Left kidney (tissue), 8 donors: ENCODE measurements at places on chromosomes 3 and 15.

GRCh38 chr3:127822682-127823425, 539 bp upstream of the MGLL start:
- DNase-seq: peak; percentile 28

- DNase-seq: no peak
These were observed 9.4 kb downstream of the TMEM41A start for GRCh38 chr3:185489462-185489861.

DNA sequence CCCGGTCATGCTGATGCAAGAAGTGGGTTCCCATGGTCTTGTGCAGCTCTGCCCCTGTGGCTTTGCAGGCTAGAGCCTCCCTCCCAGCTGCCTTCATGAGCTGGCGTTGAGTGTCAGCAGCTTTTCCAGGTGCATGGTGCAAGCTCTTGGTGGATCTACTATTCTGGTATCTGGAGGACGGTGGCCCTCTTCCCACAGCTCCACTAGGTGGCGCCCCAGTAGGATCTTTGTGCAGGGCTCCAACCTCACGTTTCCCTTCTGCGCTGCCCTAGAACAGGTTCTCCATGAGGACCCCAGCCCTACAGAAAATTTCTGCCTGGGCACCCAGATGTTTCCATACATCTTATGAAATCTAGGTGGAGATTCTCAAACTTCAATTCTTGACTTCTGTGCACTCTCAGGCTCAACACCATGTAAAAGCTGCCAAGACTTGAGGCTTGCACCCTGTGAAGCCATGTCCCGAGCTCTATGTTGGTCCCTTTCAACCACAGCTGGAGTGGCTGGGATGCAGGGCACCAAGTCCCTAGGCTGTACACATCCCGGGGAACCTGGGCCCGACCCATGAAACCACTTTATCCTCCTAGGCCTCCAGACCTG, 238.4 kb upstream of the MDFIC2 start:
- peak; percentile 46 for DNase-seq

DNA sequence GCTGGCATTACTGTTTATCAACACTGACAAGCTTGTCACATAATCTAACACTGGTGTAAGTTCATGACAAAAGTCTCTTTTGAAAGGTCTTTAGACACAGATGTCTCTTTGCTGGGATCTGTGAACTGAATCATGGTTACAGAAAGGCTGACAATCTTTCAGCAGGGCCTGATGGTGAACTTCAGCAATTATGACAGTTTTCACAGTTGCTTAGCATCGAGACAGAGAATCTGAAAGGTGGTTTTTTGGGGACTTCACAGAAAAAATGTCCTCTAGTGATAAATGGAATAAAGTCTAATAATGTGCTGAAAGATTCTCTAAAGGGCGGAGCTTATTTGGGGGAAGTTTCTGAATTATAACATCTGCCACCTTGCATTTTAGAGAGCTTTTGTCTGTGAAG, 32.3 kb downstream of the CLDN1 start:
- DNase-seq: no peak
